Hematopoietic multipotent progenitor cell treated with erythropoietin and hydrocortisone succinate and interleukin-3 and kit ligand, for 4 days (in vitro differentiated cells): ENCODE measurements at places on chromosomes 4 and X.

- DNase-seq: peak; percentile 33
Observed at GRCh38 chr4:5956285-5957021, 61.8 kb downstream of the C4orf50 start.

DNA sequence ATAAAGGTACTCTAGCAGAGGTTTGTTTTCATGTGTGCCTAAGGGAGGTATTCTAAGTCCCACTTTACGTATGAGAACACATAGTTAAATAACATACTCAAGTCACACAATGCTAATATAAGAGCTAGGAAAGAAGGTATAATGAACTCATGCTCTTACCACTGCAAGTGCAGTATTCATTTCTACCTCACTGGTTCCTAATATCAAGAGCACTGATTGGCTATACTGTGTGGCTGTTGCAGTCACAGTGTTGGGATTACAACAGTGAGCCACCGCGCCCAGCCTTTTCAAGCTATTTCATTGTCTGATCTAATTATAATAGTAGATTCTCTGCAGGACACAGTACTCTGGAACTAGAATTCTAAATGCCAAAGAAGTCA lies 84.0 kb downstream of the PDS5A start:
- no peak for DNase-seq

- peak; percentile 62 for DNase-seq
Observed at GRCh38 chr4:145177906-145178538, 2.4 kb downstream of the OTUD4 start.

- peak; percentile 28 for DNase-seq
Observed at GRCh38 chr4:127997534-127998388, 32.6 kb downstream of the ABHD18 start.

- DNase-seq: no peak
Observed at GRCh38 chr4:183411291-183411861, 33.1 kb upstream of the CDKN2AIP start.

DNA sequence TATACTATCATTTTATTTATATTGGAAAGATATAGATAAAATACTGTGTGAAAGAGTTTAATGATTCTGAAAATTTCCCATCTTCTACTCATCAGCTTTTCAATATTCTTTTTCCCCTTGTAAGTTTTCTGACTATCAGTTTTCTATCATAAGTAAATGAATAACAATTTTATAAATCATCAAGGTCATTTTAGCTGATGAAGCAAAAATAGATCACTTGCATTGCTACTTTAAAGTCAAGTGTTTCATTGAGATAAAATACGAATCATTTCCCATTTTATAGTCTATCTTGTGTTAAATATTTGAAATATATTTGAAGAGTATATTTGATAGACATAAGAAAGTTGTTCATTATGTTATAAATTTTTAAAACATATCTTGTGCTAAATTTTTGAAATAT lies 811.0 kb upstream of the GALNTL6 start:
- no peak for DNase-seq

GRCh38 chrX:118251271-118251670 lies 94.6 kb upstream of the WDR44 start:
- no peak for DNase-seq

- no peak for DNase-seq
Observed at GRCh38 chr4:86036736-86037135, 323.1 kb downstream of the MAPK10 start.

GRCh38 chr4:182532441-182532840 lies 289.2 kb downstream of the TENM3 start:
- no peak for DNase-seq

GRCh38 chrX:148573119-148573518 lies 72.7 kb downstream of the AFF2 start:
- peak; percentile 32 for DNase-seq

DNA sequence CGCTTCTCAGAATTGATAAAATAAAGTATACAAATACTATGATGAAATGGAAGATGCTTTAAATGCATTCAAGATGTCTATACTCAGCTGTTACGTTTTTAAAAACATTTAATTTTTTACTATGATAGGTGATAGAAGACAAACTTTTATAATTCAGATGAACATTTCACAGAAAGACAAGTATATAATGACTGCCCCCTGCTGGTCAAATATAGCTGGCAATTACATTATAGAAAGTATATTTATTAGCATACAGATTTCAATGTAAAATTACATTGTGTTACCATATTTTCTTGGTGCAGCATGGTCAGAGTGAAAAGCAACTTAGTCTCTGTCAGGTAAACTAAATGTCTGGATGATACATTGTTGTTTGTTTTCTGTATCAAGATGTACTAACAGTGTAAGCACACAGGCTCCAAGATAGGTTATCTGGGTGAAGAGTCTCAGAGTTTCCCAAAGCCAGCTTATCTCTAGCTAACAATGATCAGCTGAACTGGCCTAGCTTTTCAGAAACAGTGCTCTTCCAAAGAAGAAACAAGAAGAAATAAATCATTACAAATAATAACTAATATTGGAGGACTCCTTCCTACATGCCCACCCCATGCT lies 54.1 kb downstream of the SRPX start:
- DNase-seq: peak; percentile 59

GRCh38 chr4:143586080-143586479 lies 72.6 kb downstream of the SMARCA5 start:
- DNase-seq: no peak

DNA sequence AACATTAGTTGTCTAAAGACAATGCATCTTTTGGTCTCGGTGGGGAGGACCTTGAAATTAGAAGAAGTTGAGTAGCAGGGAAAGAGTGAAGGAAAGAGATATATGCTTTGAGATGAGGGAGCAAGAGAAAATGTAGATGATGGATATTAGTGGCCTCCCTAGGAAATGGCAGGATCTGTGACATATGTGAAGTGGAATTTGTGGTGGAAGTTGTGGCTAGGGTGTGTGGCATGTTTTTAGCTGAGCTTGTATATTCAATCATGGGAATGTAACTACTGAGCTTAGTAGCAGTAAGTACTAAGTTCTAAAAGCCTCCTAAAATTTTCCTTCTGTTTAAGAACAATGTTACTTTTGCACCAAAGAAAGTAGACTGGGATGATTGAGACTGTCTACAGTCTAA lies 382.8 kb upstream of the CTSO start:
- no peak for DNase-seq
